ENCODE measurements at places on chromosomes 11 and 22.

DNA sequence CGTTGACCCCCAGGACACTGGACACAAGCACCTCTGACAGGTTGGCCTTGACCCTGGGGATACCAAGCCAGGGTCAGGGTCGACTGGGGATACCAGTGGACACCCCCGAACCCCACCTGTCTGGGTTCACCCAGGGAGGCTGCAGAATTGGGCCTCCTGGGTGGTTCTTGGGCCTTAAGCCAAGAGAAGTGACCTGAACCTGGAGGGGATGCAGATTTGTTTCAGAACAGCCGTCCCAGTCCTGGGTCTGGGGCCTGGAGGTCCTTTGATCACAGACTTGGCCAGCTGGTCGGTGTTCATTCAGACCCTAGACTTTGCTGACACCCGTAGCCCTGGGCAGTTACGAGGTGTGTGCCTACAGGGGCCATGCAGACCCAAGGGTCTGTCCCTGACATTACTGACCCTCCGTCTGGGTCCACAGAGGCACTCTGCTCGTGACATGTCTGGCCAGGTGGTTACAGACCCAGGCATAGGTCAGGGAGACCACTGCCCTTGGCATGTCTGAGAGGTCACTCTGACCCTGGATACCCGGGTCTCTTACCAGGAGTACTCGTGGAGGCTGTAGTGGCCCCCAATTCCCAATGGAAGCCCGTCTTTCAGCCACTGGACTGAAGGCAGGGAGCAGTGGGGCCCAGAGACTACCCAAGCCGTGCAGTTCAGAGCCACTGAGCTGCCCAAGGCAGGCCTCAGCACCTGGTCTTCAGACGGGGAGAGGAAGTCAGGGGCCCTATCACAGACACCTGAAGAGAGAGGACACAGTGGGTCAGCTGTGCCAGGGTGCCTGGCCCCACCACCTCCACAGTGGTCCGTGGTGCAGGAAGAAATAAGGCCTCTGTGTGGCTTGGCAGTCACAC, 6.4 kb downstream of the SIGIRR start:
- DNase-seq: no peak

GRCh38 chr22:47607486-47607885, 845.0 kb downstream of the TBC1D22A start:
- DNase-seq: no peak

GRCh38 chr11:73931039-73931645, 19.7 kb upstream of the DNAJB13 start:
- peak; percentile 78 for DNase-seq

- no peak for DNase-seq
These were observed 717 bp downstream of the OSM start for GRCh38 chr22:30265823-30266444.

DNA sequence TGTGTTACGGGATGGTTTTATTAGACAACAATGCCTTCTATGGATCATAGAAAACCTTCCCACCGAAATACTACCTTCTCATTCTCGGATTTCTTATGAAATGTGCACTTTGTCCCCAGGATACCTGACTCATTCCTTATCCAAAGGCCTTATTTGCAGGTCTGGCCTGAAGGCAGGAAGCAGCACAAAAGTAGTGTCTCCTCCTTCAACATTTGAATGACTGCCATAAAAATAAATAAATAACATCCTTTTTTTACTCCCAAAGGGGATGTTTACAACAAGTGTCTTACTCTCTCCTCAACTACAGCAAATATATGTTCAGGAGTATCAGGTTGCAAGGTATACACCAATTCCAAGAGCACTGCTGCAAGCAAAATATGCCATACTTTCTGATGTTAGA, 41.6 kb upstream of the PAK1 start:
- peak; percentile 9 for DNase-seq

DNA sequence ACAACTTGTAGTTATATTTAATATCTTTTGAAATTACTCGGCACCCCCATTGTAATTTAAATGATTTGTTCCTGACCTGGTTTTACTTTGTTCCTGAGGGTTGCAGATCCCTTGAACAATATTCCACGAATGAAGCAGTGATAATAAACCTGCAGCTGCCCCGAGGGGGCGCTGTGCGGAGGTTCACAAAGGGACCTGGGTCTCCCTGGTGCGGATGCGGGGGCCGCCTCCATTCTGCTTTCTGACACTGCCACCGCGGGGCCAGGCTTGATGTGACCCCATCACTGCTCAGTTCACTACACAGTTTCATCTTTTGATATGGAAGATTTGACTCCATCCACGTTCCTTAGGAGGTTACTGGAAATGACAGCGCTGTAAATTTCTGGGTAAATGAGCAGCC, 62.9 kb upstream of the PRODH start:
- DNase-seq: no peak

DNA sequence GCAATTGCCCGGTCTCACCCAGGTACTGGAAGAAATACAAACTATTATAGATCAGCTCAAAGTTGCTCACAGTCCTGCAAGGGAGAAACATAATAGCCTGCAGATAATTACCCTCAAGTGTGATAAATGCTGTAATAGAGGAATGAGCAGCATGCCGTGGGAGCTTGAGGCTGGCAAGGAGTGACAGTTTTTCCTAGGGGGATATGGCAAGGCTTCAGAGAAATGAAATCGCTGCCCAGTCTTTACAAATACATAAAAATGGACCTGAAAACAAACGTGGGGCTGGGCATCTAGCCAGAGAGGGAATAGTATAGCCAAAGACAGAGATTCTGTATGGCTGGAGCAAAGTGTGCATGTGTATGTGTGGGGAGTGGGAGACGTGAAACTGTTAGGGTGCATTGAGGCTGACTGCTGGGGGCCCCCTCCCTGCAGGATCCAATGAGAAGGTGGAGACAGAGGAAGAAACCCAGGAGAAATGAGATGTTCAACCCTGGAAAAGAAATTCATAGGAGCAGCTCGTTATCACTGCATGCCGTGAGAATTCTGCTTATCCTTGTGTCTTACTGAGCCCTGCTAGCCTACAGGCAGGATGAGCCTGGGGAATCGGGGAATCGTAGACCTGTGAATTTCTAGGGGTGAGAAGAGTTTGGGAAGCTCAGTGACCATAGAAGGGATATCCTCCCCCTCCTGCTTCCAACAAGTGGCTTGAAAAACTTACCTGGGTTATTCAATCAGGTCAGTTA, 167.0 kb downstream of the LDLRAD3 start:
- no peak for DNase-seq

DNA sequence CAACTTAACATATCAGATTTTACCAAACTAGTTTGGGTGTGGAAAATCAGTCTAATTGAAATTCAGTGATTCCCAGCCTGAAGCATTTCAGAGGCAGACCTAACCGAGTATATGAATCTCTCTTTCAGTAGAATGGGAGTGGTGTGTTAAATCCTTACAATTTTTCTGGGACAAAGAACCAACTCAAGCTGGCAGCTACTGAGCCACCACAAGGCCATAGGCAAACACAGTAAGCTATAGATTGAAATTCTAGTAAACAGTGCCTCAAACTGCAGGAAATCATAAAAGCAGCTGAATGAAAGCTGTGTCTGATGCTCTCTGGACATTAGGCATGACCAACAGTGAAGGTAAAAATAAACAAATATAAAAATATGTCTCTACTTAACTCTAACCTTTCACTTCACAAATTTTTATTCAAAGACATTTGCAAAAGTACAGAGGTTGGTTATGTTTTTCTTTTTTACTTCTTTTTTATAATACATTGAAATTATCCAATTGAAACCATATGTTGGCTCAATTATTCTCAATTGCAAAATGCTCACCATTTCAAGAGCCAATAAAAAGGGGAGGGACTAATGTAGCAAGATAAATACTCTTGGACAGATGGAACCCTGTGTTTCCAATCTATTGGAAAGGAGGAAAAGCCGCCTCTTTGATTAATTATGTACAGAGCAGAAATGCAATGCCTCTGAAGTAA, 35.8 kb upstream of the FIBIN start:
- DNase-seq: no peak

GRCh38 chr11:108221911-108222573, 396 bp downstream of the NPAT start:
- DNase-seq: no peak
